T-cell (primary cell): ENCODE measurements at places on chromosomes 7 and 10. TPM values are rescaled to one million over a fixed set of nuclear protein-coding genes. Genes with fewer than 3 reads are reported as not detected.
A peak's percentile ranks its signal among the peaks of the same experiment; 100 is the strongest.

The RGS10 gene
- 77.1 TPM for total RNA-seq

The UBTD1 gene
- 2.1 TPM for total RNA-seq

The ANLN gene
- total RNA-seq: 0.69 TPM

GRCh38 chr7:39186671-39187070 is 209.0 kb downstream of the POU6F2 start:
- DNase-seq: no peak

DNA sequence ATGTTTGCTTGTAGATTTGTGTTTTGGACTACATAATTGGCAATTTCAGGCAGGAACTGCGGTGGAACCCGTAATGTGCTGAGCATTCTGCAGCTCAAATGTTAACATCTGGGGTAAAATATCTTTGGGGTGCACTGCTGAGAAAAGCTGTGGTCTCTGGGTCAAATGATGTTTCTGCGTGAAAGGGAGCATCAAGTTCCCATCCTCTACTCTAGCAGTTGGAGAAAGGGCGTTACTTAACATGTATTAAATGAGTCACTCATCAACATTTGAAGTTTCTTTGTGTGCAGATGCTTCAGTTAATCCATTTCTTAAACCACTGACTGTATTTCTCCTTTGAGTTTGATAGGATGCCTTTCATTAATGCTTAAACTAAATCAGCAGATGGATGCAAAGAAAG is 273.1 kb upstream of the PITRM1 start:
- no peak for DNase-seq

DNA sequence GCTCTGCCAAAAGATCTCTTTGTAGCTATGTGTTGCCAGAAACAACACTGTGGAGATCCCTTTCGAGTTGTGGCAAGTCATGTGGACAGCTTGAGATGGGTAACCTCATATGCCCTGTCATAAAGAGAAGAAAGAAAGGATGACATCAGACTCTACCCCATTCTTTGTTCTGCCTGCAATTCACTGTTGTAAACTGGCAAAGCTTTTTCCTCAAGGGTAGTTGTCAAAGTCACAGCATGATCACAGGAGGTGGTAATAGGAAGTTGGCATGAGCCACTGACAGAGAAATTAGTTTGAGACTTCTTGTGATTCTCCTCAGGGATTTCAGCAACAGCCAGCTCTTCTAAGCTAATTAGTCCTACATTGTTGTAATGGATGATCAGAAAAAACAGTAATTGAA is 19.4 kb upstream of the MINDY3 start:
- DNase-seq: no peak

- DNase-seq: no peak
Observed at GRCh38 chr7:89123871-89124270, 328.3 kb upstream of the TEX47 start.

- no peak for DNase-seq
Observed at GRCh38 chr10:28592953-28593352, 60.0 kb downstream of the WAC start.

DNA sequence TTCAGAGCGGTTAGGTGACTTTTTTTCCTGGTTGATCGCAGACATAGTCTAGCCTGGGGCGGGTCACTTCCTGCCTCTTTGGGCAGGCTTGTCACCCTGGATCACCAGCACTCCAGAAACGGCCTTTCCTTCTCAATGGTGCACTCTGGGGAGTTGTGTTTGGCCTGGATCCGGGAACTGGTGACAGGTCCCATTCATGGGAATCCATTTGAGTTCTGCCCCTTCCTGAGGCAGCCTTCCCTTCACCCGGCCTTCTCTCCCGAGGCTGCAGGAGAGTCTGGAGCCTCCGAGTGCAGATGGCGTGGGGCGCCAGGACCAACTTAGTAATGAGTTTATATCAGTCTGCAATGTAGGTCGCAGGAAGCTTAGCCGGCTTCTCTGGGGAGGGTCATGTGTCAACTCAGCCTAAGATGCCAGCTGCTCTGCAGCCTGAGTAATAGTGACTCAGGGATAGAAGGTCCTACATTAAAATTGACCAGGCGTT is 54.2 kb downstream of the TACR2 start:
- peak; percentile 15 for DNase-seq

DNA sequence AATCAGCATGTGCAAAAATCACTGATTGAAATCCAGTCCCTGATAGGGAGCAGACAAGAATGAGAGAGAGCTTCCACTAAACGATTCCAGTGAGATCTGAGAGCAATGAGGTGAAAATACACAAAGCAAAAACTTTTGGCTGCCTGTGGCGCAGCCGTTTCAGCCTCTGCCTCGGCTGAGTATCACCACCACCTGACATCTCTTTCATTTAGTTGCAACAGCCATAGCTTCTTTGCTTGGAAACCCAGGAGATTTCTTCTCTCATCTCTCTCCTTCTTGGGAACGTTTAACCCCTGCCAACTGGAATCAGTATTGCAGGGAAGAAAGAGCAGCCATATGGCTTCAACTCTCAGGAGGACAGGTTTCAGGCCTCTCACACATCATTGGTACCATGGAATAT is 237.3 kb upstream of the AGK start:
- DNase-seq: no peak

- DNase-seq: no peak
Observed at GRCh38 chr7:92837000-92837749, 802 bp upstream of the CDK6 start.

DNA sequence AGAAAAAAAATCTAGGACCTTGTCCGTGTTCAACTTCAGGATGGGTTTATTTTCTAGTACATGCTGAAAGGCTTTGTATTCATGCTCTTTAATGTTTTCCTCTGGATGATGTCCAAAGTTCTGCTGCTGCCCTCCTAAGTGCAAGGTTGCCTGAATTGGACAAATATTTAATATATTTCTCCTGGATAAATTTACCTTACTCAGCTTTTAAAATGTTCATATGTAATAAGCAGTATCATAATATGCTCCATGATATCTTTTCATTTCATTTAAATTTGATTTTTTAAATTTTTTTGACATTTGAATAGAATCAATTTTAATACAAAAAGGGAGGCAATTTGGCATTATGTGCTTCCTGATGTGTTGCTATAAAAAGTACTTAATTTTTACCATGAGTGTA is 95.9 kb upstream of the SLC25A13 start:
- no peak for DNase-seq

- no peak for DNase-seq
Observed at GRCh38 chr10:69374931-69375306, 41.8 kb downstream of the TACR2 start.
